ENCODE measurements at places on chromosomes 1 and 21.
A peak's percentile ranks its signal among the peaks of the same experiment; 100 is the strongest.

- no peaks in the 10 kb centered on the region for H3K27me3 ChIP-seq
- no peak overlapping the region for H3K4me3 ChIP-seq
- no peak for DNase-seq
Observed at GRCh38 chr1:156246241-156246780, 1.5 kb downstream of the PAQR6 start.

DNA sequence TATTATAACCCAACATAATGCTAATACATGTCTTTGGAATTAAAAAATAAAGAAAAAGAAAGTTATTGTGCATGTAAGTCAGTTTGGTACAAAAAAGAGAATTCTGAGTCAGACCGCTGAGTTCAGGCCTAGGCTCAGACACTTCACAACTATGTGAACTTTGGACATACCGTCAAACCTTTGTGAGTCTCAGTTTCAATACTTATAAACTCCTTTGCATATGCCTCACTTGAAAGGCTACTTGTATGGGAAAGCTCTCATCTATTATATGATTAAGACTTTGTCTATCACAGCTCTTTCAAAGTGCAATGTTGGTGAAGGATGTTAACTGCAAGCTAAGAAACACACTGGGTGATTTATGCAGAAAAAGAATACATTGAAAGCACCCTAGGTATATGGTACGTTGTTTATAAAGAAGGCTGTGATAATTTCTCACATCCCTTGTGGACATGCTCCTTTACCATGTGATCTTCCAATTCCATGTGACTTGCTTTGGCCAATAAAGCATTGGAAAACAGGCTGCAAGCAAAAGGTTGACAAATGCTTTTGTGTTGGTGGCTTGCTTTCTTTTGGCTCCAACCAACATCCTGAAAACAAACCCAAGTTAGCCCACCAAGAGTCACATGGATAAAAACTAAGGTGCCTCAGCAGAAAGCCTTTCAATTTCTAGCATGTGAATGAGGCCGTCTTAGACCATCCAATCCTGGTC, 49.6 kb downstream of the INTS7 start:
- peaks cover 68% of the 10 kb centered on the region for H3K36me3 ChIP-seq
- no peak for DNase-seq
- no peak overlapping the region for H3K4me3 ChIP-seq
- H3K27me3 ChIP-seq, result no peaks in the 10 kb centered on the region

DNA sequence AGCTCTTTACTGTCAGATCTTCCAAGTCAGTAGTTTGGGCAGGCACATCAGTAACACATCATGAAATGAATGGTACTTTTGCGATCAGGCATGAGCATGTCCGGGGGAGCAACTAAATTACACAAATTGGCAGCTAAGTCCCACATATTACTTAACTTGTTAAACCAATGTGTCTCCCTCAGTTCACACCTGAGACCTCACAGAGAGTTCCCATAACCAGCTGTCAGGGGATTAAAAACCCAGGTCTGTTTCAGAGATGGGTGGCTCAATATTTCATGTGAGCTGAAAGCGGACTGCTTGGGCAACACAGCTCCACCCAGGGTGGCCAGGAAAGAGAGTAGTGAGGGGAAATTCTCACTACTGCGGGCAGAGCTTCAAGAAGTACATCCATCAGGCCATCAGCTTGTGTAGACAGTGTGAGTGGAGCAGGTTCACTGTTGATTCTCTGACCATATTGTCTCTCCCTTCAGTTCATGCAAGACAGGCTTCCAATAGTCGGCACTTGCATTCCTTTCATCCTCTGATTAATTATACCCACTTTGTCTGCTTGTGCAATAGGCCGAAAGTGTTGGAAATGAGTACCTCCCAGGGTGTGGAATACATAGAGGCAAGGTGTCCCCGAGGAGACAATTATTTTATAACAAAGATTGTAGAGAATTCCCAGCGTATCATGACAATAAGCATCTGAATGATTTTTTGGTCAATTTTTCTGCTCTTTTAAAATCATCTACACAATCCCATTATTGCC, 139.9 kb downstream of the PTGER3 start:
- H3K27ac ChIP-seq, result peak overlapping the region; percentile 66
- H3K4me3 ChIP-seq, result no peak overlapping the region
- peaks cover 42% of the 10 kb centered on the region for H3K4me1 ChIP-seq
- no peak for DNase-seq
- no peaks in the 10 kb centered on the region for H3K36me3 ChIP-seq

DNA sequence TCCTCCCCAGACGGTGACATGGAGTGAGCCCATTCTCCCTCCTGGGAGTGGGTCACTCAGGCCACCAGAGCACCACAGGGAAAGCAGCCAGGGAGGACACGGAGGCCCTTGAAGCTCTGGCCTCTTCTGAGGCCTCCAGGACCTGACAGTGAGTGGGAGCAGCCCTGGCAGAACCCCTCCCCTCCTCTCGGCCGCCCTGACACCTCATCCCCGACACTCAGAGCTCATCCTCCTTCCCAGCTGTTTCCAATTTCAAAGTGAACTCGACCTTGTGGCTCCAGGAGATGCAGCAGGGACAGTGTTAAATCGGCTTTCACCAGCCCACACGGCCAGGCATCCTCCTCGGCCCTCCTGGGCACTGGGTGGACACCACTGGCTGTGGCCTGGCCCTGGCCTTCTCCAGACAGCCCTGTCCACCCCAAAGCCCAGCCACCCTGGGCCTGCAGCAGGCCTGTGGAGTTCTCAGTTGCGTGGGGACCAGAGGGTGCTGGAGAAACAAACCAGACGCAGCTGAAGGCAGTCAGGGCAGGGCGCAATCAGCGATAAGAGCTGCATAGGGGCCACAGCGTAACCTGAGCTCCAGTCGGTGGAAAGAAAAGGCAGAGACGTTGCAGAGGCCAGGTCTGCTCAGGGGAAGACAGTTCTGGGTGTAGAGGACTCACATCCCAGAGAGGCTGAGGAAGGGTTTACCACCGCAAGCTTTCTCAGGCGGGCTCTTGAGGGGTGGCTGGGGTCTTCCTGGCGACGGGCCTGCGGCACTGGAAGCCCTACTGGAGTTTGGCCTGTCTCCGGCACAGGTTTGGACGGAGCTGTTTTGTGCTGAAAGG, 27.1 kb downstream of the FTCD start:
- no peak for DNase-seq
- H3K36me3 ChIP-seq, result no peaks in the 10 kb centered on the region
- no peak overlapping the region for H3K4me3 ChIP-seq
- H3K27ac ChIP-seq, result no peak overlapping the region
- no peaks in the 10 kb centered on the region for H3K27me3 ChIP-seq

- H3K4me3 ChIP-seq, result peak overlapping the region; percentile 47
- peak overlapping the region; percentile 54 for H3K27ac ChIP-seq
- H3K36me3 ChIP-seq, result no peaks in the 10 kb centered on the region
- H3K27me3 ChIP-seq, result no peaks in the 10 kb centered on the region
- DNase-seq, result peak; percentile 72
Observed at GRCh38 chr1:84433258-84434080, 35.2 kb downstream of the DNASE2B start.

Measured in DND-41 (cell line).